ENCODE measurements at places on chromosomes 4 and X.

DNA sequence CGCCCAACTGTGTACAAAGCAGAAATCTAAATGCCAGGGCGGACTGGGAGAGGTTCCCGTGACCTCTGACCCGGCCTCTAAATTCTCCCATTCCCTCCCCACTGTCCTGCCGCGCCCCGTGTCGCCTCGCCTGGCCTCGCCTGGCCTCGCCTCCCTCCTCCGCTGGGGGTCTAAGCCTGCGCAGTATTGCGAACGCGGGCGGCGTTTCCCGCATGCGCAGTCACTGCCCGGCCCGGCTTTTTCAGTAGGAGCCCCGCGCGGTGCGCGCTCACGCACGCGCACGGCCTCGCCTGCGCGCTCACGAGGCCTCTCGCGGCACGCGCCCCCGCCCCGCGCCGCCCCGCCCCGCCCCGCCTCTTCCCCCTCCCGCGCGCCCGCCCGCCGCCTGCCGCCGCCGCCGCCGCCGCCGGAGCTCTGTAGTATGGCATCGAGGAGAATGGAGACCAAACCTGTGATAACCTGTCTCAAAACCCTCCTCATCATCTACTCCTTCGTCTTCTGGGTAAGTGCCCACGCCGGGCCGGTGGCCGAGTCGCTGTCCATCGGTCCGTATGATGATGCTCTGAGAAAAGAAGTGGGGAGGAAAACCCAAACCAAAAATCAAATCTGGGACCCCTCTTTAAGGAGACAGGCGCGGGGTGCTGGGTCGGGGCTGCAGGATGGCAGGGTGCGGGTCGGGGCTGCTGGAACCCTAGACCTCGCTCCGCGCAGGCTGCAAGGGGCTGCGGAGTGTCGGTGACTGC, at the start of gene TSPAN7:
Gene TSPAN7 (plus strand): TSS at position 417 of the 743 bp plus-strand sequence. CDS start 5 bp downstream, at position 422.
- peak; percentile 29 for DNase-seq

GRCh38 chr4:17288151-17288550, 223.7 kb downstream of the QDPR start:
- DNase-seq: no peak

GRCh38 chrX:39440799-39441284, 639.6 kb downstream of the MID1IP1 start:
- DNase-seq: no peak

DNA sequence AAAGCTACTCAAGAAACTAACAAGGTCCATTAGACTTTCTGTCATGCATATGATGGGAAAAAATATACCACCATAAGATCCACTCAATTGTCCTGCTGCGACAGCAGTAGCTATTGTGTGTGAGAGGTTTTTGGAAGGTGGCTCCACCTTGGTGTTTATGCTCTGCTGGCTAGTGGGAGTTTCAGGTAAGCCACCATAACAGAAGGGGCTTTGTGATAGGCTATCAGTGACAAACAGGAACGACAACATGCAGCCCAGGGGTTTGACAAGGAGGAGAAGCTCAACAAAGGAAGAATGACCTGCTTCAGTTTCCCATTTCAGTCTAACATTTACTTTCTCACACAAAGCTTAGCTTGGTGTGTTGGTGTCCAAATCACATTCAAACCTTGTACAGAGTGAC, 182.6 kb downstream of the ATOH1 start:
- no peak for DNase-seq

- DNase-seq: peak; percentile 44
Observed at GRCh38 chrX:10010686-10011085, 43.5 kb downstream of the CLDN34 start.

DNA sequence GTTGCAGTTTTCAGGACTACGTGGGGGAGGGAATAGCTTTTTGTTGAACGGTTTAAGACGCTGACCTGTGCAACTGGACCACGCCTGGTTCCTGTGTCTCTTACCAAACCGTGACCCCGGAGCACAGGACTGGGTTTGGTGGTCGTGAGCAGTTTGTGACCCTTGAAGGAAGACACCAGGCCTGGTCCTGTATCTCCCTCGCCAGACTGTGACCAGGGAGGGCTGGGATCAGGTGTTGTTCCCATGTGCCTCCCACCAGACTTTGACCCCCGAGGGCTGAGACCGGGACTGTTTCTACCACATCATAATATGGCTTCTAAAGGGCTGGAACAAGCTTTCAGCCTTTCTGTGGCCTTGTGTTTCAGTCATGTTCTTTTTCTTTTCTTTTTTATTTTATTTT, 683 bp downstream of the EBP start:
- no peak for DNase-seq

DNA sequence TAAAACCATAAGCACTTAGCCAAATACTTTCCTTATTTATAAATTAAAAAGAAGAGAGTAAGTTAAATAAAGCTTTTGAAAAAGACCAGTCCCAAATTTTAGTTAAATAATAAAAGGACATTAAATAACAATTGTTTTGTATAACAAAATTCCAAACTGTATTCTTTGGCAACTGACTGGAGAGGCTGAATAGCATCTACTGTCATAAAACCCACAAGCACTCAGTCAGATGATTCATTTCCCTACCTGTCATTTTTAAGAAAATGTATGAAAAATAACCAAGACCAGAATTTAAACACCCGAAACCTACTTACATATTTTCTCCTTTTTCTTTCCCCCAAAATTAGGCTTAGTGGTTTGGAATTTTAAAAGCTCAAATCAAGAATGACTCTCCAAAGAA, 32.5 kb upstream of the SMIM10L2A start:
- DNase-seq: no peak

DNA sequence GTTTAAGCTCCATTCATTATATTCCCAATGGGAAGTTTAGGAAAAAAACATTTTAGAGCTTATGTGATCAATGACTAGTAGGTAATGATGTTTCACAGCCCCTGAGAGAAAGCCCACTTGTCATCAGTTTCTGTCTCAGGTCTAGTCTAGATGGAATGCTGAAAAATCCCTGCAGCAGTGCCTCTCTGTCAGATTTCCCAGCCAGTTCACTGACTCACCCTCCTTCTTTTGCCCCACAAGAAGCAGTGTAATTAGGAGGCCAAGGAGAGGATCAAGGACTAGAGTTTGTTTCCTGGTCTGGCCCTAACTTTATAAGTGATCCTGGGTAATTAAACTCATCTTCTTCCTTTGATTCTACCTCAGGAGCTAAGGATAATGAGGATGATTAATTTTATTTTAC, 118.7 kb upstream of the ANXA3 start:
- no peak for DNase-seq

DNA sequence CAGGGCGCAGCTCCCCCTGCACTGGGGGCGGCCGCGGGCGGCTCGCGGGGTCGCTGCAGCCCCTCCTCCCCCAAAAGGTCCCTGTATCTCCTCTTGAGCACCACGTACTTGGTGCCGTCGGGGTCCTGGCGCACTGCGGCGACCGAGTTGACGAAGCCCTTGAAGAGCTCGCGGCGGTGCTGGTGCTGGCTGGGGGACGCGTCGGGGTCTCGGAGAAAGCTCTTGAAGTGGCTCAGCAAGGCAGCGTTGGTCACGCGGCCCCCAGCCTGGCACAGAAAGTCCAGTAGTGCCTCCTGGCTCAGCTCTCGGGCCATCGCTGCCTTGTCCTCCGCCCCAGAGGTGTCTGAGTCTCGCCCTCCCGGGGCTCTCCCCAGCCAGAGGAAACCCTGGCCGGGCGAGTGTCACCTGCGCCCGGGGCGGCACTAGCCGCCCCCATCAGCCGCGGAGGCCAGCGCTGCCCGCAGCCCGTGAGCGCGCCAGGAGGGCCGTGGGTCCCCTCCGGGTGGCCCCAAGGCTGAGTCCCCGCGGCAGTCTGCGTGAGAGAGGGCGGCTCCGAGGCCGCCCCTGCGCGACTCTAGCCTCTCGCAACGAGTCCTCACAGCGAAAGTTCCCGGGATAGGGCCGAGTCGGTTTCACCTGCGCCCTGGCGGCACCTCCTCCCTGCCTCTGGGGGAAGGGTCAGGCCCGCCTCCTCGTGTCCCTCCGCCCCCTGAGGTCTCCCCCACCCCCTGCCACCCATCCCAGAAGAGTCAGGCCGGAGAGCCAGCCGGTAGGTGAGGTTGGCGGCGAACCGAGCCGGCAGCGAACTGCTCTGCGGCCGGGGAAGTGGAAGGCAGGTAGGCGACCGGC, at the start of gene SOWAHB:
Gene SOWAHB (minus strand): TSS at position 609 of the 849 bp plus-strand sequence. CDS start 295 bp downstream, at position 314.
- DNase-seq: no peak

DNA sequence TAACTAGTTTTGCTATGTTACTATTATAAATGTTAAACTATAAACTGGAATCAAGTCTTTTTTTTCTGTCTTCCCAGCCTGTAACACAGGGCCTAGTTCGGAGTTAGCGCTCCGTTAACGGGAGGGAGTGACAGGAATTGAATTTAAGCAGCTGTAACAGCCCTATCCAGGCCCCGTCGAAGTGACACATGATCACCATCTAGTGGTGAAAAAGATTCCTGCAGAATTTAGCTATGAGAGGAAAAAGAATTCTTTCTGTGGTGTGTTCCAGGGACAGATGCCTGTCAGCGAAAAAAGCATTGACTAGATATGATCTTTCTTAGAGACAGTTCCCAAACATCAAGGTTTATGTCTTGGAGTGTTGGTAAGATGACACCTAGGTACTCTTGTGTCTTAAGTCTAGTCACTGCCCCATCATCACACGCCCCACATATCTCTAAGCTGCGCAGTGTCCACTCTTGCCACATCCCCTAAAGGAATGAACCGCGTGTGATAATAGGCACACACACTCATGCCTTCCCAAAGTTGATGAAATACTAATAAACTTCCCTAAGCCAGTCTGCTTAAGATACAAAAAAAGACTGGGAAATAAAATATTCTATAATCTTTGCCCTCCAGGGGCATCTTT, 2.1 kb downstream of the GAB3 start:
- DNase-seq: peak; percentile 59

GRCh38 chrX:15418041-15418706, 34.0 kb upstream of the VEGFD start:
- peak; percentile 14 for DNase-seq

GRCh38 chrX:19571711-19572110, 56.4 kb upstream of the MAP3K15 start:
- DNase-seq: no peak

- no peak for DNase-seq
Observed at GRCh38 chr4:40722576-40723161, 27.1 kb upstream of the NSUN7 start.

DNA sequence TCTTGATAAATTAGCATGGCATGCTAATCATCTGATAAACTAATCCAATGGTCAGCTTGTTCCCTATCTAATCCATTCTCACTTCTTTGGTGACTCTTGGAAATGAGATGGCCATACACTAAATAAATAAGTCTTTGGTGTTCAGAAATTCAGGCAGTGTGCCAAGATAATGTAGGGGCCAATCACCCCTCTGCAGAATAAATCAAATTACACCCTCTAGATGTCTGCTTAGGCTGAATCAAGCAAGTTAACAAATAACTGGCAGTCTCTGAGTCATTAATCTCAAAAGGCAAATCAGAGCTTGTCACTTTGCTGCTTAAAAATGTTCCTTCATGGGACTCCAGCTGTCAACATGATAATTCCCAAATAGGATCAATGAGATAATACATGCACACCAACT, 97.4 kb downstream of the NLGN4X start:
- no peak for DNase-seq

DNA sequence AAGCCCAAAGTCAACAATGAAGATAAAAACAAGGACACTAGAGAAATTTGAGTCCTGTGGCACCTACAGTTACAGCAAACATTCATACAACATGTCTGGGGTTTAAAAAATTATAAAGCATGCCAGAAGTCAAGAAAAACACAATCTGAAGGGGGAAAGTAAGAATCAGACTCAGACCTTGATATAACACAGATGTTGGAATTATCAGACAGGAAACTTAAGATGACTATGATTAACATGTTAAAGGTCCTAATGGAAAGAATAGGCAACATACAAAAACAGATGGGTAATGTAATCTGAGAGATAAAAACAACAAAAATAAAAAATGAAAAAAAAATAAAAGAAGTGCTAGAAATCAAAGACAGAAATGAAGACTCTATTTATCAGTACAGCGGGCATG, 446.5 kb downstream of the SPRY1 start:
- DNase-seq: no peak

DNA sequence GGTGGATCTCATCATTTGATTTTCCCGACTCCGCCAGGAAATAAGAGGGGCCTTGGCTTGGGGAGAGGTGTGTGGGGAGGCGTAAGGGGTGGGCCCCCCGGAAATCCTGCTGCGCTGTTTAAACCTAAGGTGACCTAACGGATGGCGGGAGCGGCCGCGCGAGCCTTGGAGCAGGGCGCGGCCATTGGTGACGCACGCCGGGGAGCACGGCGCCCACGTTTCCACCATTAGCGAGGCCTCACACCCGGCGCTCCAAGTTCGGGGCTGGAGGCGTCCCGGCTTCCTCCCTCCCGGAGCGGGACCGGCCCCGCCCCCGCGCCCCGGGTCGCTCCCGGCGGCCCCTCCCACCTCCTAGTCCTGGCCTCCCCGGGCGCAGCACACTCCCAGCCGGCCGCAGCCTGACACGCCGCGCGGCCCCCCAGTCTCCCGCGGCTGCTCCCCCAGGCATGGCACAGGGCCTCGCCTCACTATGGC, at the start of gene SMS:
Gene SMS (plus strand): TSS at position 354 of the 474 bp plus-strand sequence. CDS start 116 bp downstream, at position 470.
- peak; percentile 76 for DNase-seq

DNA sequence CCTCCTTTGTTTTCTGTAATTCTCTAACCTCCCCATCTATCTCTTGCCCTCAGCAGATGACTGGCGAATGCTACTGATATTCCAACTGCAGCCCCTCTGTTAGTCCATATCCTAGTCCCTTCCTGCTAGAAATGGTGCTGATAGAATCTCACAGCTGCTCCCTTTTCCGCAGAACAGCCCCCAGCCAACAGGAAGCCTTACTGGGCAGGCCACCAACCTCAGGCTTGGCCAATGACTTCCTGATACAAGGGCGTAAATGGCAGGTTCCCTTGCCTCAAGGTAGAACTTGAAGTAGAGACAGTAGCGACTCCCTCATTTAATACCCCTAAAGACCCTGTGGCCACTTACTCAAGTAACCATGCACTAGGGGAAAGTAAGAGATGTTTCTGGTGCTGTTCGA, 26.7 kb upstream of the SLC2A9 start:
- no peak for DNase-seq

GRCh38 chr4:100657187-100657586, 139.4 kb upstream of the EMCN start:
- no peak for DNase-seq

- no peak for DNase-seq
Observed at GRCh38 chr4:175747250-175747649, 64.8 kb downstream of the GPM6A start.

GRCh38 chr4:182680234-182680653, 236.9 kb downstream of the DCTD start:
- no peak for DNase-seq

DNA sequence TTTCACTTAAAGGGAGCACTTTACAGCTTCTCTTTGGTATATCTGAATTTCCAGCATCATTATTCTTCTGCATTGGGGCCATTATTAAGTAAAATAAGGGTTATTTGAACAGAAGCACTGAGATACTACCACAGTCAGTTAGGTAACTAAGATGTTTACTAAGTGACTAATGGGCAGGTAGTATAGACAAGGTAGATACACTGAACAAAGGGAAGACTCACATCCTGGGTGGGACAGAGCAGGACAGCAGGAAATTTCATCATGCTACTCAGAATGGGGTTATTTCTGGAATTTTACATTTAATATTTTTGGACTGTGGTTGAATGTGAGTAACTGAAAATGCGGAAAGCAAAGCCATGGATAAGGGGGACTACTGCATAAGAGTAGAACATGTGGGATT, 316.0 kb downstream of the CCSER1 start:
- DNase-seq: no peak

GRCh38 chr4:184410748-184411147, 63.6 kb downstream of the IRF2 start:
- DNase-seq: no peak

GRCh38 chr4:174273930-174274329, 9.5 kb downstream of the FBXO8 start:
- DNase-seq: no peak

- DNase-seq: no peak
Observed at GRCh38 chrX:148534291-148534690, 33.9 kb downstream of the AFF2 start.

- no peak for DNase-seq
Observed at GRCh38 chrX:9867226-9867625, 81.0 kb downstream of the SHROOM2 start.

Data from A172 (cell line).